ENCODE measurements at places on chromosomes 11 and 22.

DNA sequence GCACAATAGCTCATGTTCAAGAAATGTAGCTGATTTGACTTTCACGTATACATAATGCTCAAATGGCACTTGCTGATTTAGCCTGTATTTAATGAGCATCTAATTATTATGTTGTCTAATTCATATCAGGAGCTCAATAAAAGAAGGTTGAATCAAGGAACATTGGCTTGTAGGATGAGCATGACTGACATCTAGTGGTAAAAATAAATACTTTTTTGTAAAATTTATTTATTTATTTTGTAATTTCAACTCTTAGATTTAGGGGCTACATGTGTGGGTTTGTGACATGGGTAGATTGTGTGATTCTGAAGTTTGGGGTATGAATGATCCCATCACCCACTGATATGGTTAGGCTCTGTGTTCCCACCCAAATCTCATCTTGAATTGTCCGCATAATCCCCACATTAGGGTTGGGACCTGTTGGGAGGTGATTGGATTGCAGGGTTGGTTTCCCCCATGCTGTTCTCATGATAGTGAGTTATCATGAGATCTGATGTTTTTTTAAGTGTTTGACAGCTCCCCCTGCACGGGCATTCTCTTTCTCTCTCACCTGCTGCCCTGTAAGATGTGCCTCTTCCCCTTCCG, 1.7 kb upstream of the OR52E5 start:
- peak; percentile 39 for DNase-seq

DNA sequence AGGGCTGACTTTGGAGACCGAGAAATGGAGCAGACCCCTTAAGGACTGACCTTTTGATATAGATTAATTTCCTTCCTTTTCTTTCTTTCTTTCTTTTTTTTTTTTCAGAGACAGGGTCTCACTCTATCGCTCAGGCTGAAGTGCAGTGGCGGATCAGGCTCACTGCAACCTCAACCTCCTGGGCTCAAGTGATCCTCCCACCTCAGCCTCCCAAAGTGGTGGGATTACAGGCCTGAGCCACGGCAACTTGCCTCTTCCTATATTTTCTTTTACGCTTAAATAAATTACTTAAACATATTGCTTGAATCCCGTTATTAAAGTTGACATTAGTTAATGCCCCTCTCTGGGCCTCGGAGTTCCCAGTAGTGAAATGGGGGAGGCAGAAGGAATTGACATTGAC, 350 bp upstream of the KCTD14 start:
- no peak for DNase-seq

DNA sequence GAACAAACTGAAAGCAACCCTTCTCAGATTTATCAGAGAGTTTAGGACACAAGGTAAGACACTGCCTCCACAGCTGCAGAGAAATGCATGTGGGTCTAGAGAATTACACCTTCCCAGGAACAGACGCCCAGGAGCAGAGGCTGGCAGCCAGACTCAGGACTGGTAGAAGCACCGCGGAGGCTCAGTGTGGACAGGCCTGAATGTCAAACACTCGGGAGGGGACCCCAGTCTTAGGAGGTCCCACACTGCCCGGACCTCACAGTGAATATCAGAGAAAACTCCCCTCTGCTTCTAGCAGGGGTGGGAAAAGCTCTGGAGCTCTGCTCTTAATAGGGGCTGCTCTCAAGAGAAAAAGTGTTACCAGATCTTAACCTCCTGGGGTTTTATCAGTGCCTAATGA, 952.7 kb downstream of the BRD1 start:
- DNase-seq: no peak

- no peak for DNase-seq
These were observed 20.6 kb upstream of the TMEM45B start for GRCh38 chr11:129795089-129795488.

All from hematopoietic multipotent progenitor cell treated with erythropoietin and hydrocortisone succinate and interleukin-3 and kit ligand, for 8 days (in vitro differentiated cells).